ENCODE measurements at places on chromosomes 1 and 21.

GRCh38 chr1:160708801-160709200 lies 2.8 kb downstream of the CD48 start:
- DNase-seq = no peak

GRCh38 chr1:115255154-115255553 lies 82.9 kb downstream of the NGF start:
- DNase-seq = no peak

GRCh38 chr21:27633631-27634030 lies 666.7 kb upstream of the ADAMTS5 start:
- no peak for DNase-seq

DNA sequence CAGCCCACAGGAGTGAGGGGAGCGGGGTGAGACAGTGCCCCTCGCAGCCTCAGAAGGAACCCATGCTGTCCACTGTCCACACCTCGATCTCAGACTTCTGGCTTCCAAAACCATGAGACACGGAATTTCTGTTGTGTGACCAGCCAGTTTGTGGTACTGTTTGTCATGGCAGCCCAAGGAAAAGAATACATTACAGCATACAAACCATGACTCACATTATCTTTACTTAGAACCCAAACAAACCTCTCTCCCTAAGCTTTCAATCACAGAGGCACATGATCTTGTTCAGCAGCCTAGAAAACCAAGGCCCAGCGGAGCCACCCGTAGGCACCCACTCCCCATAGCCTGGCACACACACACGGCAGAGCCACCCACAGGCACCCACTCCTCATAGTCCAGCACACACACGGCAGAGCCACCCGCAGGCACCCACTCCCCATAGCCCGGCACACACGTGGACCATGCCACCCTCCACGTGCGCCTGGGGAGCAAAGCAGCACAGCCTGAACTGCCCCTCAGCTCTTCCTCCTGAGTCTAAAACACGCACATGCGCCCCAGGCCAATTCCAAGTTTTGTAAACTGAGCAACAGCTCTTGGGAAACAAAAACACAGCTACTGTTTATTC lies 458 bp upstream of the KRTAP10-4 start:
- no peak for DNase-seq

GRCh38 chr1:3002349-3003038 lies 18.8 kb upstream of the ACTRT2 start:
- no peak for DNase-seq

DNA sequence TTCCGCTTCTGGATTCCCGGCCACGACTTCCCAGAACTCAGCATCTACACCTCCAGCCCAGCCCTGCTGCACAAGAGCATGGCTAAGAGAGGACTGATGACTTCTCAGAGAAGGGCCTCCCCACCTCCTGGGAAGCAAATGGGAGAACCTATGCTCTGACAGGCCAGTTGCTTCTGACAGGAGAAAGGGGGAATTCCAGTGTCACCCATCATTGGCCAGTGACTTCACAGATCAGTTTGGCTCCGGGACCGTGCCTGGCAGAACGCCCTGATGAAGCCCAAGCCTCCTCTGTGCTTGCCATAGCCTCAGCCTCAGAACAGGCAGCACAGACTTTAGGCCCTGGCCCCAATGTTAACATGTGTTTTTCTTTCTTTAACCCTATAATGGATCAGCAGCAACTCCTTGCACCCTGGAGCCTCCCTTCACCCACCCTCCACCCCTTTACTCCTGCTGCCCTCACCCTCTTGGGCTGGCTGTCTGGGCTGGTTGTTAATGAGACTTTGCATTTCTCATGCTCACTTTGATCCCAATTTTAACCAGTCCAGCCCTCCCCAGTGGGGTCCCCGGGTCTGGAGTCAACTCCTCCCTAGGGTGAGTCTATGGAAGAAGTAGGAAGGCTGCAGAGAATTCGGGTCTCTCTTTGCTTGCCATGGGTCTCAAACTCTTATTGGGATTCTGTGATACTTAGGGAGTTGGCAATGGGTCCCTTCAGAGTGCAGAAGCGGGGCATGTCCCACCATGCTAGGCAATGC lies 42.7 kb upstream of the SLC30A1 start:
- DNase-seq = no peak

DNA sequence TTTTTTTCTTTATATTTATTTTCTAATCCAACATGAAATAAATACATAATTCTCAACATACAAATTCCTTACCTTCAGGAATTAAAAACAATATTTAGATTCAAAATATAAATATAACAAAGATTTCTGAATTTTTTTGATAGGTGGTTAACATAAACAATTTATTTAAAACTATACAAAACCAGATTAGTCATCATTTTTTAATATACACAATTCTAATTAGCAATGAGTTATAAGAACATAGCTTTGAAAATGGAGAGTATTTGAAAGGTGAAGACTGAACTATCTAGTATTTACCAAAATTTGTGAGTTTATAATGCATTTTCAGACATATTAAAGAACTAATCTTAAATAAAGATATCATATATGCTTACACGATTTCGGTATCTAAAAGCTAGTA lies 37.5 kb downstream of the TPR start:
- no peak for DNase-seq

- DNase-seq = no peak
Measured at GRCh38 chr1:186409091-186409490, 33.5 kb downstream of the ODR4 start.

DNA sequence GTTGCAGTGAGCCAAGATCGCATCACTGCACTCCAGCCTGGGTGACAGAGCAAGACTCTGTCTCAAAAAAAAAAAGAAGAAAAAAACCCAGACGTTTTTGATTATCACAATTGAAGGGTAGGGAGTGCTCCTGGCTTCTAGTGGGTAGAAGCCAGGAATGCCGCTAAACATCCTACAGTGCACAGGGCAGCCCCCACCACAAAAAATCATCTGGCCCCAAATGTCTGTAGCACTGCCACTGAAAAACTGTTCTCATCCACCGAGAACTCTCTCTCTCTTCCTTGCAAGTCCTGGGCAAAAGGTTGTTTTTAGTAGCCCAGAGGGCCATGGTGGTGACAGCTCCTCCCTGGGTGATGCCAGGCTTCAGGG lies 35.6 kb upstream of the GPR157 start:
- DNase-seq = no peak
